ENCODE measurements at places on chromosomes 11 and 22. TPM values are rescaled to one million over a fixed set of nuclear protein-coding genes. Genes with fewer than 3 reads are reported as not detected.

Gene MPPED1
- 0.76 TPM for polyA plus RNA-seq

Gene SGSM1
- 2.2 TPM for polyA plus RNA-seq

Gene MUC5B
- polyA plus RNA-seq, result not detected

GRCh38 chr11:95121698-95122097 is 32.1 kb downstream of the ENDOD1 start:
- no peak for DNase-seq

DNA sequence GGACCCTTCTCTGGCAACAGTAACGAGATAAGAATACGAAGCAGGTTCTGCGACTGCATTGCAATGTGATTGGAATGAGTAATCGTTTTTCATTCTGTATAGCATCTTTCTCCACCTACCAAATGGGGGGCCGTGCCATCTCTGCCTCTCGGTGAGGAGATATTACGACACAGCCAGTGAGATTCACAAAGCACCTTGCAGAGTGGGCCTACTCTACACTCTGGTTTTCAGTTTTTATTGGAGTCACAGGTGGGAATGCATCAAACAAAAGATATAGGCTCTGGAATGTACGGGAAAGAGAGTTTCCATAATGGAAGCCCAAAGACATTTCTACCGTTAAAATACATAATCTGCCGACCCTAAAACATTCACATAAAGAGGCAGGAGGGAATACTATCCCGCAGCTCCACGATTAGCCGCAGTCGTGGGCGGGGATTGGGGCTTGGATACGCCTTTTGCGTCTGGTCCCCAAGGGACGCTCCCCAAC is 423 bp upstream of the RTN3 start:
- DNase-seq, result no peak

DNA sequence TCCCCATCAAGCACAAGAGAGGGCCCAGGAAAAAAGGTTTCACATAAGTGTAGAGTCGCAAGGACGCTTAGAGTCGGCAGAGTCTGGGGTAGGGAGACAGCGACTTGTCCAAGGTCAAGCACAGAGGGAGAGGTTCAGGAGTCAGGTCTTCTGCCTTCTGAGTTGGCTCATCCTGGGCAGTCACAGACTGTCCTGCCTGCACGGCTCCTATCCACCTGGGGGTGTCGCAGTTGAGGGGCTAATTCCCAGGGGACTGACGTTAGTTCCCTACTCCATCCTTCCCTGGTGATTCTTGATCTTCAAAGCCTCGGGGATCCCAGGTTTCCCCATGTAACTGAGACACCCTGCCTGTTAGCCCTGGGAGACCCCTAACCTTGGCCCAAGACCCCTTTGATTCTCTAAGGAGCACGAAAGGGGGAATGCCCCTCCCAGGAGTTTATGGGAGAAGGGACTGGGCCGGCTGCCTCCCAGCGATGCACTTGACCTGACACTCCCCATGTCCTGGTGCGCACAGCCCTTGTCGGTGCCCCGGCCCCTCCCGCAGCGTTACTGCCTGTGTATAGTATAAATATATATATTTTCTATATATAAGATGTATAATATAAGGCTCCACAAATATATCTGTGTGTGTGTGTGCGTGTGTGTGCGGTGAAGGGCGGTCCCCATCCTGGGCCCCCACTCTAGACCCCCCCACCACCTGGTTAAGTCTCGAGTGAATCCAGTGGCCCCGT is 14.7 kb upstream of the TAB1 start:
- DNase-seq, result no peak

Data from right renal cortex interstitium (tissue), 3 donors.